ENCODE measurements at places on chromosomes 13 and 19. TPM values are rescaled to one million over a fixed set of nuclear protein-coding genes. Genes with fewer than 3 reads are reported as not detected.

DNA sequence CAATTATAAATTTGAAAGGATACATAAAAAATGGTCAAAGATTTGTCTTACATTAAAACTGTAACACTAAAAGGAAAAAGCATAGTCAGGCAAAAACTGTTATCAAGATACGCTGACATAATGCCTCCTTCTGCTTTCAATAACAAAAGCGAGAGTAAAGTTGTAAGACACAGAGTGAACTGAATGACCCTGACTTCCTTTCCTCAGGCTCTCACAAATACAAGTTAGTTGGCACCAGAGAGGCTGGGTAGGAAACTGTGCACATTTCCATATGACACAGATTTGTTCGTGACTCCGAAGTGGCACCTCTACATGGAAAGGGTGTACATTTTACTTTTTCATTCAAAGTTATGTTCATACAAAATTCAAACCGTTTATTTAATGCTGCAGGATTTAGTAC is 15.4 kb downstream of the FGF14 start:
- DNase-seq: no peak

The CEACAM4 gene
- not detected for total RNA-seq

The ZNF844 gene
- 4.9 TPM for total RNA-seq

The TSHZ3 gene
- not detected for total RNA-seq

- no peak for DNase-seq
Observed at GRCh38 chr19:27796073-27796472, 1416.9 kb downstream of the UQCRFS1 start.

DNA sequence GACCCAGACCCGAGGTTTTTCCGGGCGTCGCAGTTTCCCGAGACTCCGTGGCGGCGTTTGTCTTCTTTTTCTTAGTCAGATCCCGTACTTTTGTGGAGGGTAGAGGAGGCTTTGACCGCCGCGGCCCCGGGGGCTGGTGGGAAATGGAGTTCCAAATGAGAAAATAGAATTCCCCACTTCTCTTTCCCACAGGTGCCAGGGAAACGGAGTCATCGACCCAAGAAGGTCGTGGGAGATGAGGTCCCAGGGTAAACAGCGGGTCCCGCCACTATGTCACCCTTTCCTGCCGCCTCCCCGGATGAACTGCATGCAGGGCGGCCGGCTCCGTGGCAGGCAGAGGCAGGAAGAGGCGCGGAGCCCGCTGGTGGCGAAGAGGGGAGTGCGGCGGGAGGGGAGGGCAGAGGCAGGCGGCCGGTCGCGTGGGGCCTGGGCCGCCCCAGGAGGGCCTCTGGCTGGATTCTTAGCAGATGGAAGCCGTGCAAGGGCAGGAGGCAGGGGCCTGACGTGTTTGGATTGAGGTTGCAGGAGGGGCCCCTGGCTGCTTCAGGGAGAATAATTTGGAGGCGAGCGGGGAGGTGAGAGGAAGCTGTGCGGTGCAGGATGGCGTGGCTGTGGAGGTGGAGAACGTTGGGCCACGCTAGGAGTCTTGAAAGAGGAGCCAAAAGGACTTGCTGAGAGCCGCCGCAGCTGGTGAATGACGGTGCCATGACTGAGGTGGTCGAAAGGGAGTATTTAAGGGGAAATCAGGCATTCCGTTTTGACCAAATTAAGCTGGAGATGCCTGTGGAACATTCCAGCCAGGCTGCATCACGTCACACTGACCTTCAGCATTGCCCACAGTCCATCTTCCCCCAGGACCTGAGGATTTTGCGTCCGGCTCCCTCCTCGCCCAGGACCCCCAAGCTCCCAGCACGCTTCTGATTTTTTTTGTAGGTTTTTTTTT is 11.7 kb downstream of the CYTH2 start:
- no peak for DNase-seq

The ZNF525 gene
- 19.7 TPM for total RNA-seq

All from PC-9 (cell line).